Anterior cingulate cortex (tissue), 58 donors: ENCODE measurements at places on chromosomes 1 and 21.

DNA sequence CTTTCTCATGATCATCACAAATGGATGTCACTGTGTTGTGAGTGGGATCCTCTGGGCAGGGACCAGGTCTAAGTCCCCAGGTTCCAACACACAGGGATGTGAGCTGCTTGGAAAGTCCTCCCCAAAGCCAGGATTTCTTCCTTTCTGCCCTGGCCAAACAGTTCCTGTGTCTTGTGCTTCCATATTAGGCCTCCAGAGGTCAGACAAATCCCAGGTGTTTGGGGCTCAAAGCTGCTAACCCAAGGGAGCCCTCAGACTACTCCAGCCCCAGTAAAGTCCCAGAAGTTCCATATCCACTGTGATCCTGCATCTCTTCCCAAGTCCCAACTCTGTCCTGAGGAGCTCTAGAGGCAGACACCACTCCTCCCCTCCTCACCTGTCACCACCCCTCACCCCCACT is 27.7 kb upstream of the MAGOH start:
- DNase-seq = no peak

DNA sequence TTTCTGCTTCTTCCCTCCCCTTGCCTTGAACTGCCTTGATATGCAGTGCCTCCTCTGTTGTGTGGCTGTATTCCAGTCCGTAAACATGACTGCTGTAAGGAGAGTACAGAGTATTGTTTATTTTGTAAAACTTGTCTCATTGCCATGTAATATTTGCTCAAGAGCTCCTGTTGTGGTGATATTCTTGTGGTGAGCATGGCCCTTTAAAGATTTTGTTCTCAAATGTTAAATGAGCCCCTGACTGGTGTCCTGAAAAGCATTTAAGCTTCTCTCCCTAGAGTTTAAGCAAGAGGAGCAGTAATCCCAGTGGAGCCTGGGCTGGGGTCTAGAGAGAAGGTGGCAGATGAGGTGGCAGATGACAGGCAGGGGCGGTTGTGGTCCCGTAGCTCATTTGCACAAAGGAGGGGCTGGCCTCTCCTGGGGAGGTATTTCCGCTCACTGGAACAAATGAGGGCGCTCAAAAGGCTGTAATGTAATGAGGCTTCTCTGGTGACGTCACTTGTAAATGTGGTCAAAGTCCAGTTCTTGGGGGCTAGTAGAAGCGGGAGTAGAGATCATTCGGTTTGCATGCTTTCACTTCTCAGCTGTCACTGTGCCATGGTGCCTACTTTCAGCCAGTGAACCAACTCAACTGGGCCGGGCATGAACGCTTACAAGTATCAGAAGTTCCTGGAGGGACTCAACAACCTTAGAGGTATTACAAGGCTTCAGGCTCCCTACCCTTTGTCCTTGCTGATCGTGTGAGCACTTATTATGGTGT is 46.0 kb upstream of the MACF1 start:
- no peak for DNase-seq

DNA sequence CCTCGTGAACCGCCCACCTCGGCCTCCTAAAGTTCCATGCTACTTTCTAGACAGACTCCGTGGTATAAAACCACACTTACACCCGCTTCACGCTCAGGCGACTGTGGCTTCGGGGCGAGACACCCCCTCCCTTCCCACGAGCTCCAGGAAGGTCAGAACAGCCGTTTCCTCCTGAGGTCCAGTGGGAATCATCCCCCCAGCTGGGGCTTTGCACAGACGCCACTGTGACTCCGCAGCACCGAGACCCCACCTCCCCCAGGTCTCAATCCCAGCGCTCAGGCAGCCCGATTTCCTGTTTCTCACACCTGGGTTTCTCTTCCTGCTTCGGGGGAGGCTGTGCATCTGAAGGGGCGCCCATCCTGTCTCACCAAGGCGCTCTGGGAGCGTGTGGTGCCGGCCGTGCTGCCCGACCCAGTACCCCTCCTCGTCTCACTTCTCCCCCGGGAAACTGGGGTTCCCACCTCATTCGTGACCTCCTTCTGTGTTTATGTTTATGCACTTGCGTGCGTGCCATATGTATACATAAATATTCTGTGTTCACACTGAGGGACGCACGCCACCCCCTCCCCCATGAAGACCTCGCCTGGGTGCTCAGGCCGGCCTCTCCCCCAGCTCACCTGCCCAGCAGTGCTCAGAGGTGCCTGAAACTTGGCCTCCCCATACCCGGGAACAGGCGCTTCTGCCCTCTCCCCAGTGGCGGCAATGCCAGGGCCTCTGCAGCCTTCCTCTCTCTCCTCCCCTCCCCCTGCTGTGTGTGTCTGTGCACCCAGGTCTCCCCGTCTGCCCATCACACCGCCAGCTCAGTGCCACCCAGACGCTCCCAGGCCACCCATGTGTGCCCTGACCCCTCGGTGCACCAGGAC is 14.6 kb downstream of the SLC35E2B start:
- no peak for DNase-seq

DNA sequence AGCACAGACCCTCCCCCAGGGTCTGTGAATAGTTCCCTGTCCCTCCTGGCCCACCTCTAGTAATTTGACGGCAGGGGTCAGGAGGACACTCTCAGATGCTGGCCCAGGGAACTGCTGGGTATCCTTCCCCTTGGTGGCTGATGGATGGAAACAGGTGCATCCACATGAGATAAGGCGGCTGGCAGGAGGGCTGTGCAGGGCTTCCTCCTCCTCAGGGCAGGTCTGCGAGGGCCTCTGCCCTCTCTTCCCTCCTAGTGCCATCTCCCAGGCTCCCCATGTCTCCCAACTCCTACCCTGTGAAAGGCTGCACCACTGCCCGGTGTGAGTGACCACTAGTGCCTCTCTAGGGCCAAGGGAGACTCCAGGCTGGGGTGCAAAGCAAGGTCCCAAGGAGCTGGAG is 123.9 kb downstream of the GLIS1 start:
- DNase-seq = no peak

GRCh38 chr21:31117128-31117916 is 79.0 kb upstream of the KRTAP19-8 start:
- no peak for DNase-seq

- DNase-seq = no peak
Observed at GRCh38 chr1:178457651-178458050, 39.1 kb downstream of the CLEC20A start.

GRCh38 chr1:110067893-110068645 is 2.4 kb downstream of the ALX3 start:
- DNase-seq = no peak

DNA sequence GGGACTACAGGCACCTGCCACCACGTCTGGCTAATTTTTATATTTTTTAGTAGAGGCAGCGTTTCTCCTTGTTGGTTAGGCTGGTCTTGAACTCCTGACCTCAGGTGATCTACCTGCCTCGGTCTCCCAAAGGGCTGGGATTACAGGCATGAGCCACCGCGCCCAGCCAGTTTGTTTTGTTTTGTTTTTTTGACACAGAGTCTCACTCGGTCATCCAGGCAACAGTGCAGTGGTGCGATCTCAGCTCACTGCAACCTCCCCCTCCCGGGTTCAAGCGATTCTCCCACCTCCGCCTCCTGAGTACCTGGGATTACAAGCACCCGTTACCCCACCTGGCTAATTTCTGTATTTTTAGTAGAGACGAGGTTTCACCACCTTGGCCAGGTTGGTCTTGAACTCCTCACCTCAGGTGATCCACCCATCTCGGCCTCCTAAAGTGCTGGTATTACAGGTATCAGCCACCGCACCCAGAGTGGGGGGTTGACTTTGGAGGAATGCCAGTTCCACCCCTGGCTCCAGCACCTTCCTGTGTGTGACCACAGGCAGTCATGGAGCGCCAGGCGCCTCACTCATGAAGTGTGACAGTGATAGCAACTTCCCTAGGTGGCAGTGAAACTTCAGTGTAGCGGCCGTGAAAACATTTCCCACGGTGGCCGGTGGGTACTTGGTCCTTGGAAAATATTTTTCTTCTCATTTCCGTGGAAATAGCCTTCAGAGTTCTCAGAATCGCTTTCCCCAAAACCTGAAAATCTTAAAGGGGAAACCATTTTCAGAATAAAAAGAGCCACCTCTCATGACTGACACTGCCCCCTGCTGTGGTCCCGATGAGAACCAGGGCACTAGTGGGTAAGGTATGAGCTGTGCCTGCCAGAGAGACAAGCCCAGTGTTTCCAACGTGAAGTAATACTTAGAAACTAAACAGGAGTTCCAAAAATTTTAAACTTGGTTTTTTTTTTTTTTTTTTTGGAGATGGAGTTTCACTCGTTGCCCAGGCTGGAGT is 48.6 kb downstream of the WDR4 start:
- DNase-seq = no peak

DNA sequence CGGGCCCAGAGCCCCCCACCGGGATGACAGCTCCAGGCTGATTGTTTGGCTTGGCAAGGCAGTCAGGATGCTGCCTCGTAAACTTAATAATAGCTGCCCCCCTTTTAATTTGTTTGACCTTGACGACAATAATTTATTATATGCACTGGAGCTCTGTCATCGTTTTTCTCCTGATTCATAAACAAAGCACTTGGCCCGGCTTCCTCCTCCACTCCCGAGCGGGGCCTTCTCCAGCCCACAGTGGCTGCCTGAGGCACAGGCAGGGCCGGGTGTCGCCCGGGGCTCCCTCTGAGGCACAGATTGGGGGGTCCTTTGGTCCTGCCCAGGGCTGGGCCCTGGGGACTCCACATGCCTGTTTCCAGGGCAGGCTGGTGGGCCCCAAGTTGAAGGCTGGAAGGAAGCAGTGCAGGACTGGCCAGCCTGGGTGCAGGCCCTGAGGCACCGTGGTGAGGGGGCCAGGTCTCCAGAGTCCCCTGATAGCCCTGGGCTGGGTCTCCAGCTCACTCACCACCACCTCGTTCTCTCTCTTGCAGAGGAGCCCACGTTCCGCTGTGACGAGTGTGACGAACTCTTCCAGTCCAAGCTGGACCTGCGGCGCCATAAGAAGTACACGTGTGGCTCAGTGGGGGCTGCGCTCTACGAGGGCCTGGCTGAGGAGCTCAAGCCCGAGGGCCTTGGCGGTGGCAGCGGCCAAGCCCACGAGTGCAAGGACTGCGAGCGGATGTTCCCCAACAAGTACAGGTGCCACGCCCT is 52.0 kb upstream of the ARHGEF16 start:
- no peak for DNase-seq

- no peak for DNase-seq
Observed at GRCh38 chr1:52186449-52186848, 44.6 kb downstream of the ZFYVE9 start.

DNA sequence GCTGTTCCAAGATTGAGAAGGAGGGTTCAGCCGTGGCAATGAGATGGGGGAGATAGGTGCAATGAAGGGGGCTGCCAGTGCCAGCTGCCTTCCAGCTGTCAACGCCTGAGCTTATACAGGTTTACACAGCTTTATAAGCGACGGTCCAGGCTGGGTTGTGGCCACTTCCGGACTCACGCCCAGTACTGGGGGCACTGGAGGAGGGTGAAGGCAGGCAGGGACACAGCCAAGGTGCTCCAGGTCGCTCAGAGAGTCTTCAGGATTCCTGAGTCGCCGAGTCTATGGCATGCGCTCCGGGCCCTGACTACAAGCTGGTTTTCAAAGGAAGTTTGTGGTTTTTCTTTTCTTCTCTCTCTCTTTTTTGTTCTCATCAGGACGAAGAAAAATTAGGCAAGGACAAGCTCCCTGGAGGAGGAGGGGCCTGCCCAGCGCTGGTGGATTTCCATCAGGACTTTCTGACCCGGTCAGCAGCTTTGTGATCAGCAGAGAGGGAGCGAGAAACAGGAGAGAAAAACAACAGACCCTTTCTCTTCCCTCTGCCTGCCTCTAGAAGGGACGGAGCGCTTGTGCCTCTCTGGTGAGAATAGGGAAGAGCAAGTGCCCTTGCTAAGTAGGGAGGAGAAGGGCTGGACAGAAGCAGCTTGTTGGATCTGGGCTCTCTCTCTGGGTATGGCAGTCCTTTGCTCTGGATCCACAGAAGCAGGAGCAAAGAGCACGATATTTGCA is at the start of gene MINDY1:
Gene MINDY1, minus strand, starts transcription at position 576 of the 726 bp plus-strand sequence. CDS start 4,285 bp downstream, outside the sequence.
- DNase-seq = peak; percentile 59

- no peak for DNase-seq
Observed at GRCh38 chr1:186236921-186237320, 138.1 kb downstream of the TPR start.

GRCh38 chr1:31937300-31938183 is 626 bp downstream of the PTP4A2 start:
- peak; percentile 91 for DNase-seq

DNA sequence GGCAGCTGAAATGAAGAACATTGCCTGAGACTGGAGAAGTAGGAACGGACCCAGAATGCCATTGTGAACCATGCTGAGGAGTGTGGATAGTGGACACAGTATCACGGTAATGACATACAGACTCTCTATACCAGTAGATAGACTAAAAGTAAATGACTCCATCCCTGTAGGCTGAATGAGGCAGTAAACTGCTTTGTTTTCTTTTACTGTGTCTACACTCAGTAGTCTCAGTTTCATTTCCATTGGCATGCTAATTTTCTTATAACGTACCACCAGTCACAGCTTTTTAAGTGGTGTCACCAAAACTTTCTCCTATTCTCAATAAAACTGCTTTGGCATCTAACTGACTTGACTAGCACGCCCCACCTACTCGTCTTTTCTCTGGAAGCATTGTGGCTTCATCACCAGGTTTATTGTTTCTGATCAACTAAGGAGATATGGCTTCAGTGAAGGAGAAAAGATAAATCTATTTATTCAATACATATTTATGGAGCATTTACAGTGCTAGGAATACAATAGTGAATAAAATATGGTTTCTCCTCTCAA is 8.4 kb upstream of the ZNF697 start:
- no peak for DNase-seq

- DNase-seq = no peak
Observed at GRCh38 chr1:5830771-5831599, 161.2 kb downstream of the NPHP4 start.

GRCh38 chr1:111140680-111140967 is 601 bp downstream of the CEPT1 start:
- DNase-seq = no peak

- no peak for DNase-seq
Observed at GRCh38 chr1:115091572-115091971, 2.3 kb upstream of the TSPAN2 start.

GRCh38 chr1:162389021-162389818 is 7.7 kb downstream of the C1orf226 start:
- DNase-seq = no peak

GRCh38 chr1:37999430-38000232 is 5.7 kb downstream of the FHL3 start:
- no peak for DNase-seq

DNA sequence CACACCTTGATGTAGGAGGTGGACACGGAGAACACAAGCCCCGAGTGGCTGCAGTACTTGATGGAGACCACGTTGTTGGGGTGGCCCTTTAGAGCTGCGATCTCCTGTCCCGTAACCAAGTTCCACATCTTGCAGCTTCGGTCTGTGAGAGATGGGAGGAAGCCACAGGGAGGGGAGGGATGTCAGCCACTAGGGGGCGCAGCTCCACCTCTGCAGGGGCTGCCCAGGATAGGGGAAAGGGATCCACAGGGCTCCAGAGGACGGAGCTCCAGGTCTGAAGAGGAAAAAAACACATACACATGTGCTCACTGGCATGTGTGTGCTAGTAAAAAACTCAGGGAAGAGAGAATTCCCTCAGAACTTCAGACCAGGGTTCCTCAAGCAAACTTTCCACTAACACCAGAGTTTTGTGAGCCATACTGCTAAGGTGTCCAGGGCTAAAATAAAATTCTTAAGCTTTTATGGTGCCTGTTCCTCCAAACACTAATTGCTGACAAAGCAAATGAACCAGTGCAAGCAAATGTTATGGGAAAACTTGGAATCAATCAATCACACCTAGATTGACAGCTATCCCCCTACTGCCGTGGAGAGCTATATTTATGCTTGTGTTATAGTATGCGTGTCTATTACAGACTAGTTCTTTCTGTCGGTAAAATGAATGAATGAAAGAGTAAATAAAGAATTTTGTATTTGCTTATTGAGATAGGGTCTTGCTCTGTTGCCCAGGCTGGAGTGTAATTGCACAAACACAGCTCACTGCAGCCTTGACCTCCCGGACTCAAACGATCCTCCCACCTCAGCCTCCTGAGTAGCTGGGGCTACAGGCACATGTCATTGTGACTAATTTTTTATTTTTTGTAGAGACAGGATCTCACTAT is 43.7 kb downstream of the KIF21B start:
- no peak for DNase-seq
